ENCODE measurements at places on chromosomes 3 and 15.

DNA sequence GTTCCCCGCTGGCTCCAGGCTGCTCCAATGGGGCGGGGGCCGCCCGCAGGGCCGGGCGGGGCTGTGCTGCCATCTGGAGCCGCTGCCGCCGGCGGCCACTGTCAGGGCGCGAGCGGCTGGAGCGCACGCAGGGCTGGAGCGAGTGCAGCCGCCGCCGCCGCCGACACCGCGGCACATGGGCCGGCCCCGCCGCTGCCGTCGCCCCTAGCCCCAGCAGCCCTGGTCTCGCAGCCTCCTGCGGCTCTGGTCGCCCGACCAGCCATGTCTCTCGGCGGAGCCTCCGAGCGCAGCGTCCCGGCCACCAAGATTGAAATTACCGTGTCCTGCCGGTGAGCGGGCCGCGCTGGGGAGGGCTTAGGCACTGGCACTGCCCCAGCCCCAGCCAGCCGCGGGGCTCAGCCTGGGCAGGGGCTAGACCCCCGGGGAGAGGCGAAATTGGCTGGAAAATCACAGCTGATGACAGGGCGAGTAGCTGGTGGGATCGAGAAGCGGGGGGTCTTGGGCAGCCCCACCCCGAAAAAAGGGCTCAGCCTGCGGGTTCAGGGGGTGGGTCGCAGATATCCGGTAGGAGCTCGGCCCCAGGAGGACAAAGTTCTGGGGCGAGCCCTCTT is at the start of gene CPNE9:
Gene CPNE9 (plus strand): TSS at position 98 of the 611 bp plus-strand sequence. CDS start 164 bp downstream, at position 262.
- no peak for DNase-seq

GRCh38 chr15:34084086-34084485 is 17.6 kb downstream of the EMC7 start:
- no peak for DNase-seq

DNA sequence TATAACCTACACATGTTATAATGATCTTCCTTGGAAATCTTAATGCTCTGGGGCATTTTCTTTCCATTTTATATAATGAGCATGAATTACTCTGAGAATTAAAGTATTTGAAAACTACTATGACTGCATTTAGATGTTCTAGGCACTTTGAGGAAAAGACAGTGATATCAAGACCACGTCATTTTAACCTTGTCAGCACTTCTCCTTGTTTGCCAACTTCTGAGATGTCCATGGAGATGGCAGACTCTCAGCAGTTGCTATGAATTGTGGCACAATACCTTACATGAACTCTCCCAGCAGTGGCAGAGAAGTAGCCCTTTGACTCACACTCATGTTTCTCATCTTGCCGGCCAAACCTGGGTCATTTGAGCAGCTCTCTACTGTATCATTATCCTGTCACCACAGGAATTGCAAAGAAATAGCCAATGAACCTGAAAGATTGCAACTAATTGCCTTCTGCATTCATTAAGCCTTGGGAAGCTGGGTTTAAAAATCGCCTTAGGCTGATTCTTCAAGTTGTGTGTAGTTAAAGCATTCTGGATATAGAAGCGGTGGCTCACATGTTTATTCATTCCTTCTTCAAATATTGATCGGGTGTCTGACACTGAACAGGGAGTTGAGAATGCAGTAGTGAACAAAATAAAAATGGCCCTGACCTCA is 272.2 kb upstream of the CFAP20DC start:
- no peak for DNase-seq

- DNase-seq, result no peak
Measured at GRCh38 chr15:74396146-74396438, 28.6 kb upstream of the CYP11A1 start.

GRCh38 chr15:65402961-65403360 is 19.8 kb downstream of the IGDCC4 start:
- no peak for DNase-seq

DNA sequence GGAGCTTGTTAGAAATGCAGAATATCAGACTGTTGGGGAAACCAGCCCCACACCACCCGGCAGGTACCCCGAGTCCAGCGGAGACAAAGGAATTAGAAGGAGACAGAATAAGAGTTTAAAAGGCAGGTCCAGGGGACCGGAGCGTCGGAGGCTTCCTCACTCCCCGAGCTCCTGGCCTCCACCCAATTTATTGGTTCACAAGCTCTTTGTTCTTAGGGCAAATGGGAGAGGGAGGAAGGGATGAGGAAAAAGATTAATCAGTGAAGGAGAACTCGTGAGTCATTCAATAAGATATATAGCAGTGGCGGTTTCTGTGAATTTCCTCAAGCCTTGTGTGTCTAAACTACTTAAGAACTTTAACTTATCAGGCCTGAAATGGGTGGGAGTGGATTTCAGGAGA is 32.1 kb upstream of the WDR72 start:
- DNase-seq, result no peak

GRCh38 chr15:96087180-96087884 is 243.2 kb upstream of the NR2F2 start:
- DNase-seq, result no peak

Data from HuH-7 (cell line).